Activated CD4-positive, alpha-beta T cell treated with anti-CD3 and anti-CD28 coated beads, Interleukin-2, amount 10 ng/mL, durations not matched to agents 24 days and 14 days (primary cell): ENCODE measurements at places on chromosomes 5 and 9.
A peak's percentile ranks its signal among the peaks of the same experiment; 100 is the strongest.

DNA sequence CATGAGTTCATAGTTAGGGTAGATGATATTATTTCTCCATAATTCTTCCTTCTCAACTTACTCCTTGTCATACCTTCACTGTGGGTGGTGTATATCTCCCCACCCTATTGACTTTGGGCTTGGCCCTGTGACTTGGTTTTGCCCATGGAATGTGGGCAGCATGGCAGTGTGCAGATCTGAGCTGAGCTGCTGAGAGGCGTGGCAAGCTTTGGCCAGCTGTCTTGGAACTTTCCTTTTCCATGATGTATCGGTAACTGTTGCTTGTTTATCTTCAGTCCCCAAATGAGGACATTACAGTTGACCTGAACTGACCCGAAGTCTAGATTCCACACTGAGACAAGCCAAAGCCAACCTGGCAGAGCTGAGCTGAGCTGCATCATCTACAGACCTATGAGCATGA, 70.4 kb downstream of the RALGPS1 start:
- DNase-seq, result no peak

GRCh38 chr5:170426149-170426767, 37.1 kb upstream of the KCNMB1 start:
- no peak for DNase-seq

DNA sequence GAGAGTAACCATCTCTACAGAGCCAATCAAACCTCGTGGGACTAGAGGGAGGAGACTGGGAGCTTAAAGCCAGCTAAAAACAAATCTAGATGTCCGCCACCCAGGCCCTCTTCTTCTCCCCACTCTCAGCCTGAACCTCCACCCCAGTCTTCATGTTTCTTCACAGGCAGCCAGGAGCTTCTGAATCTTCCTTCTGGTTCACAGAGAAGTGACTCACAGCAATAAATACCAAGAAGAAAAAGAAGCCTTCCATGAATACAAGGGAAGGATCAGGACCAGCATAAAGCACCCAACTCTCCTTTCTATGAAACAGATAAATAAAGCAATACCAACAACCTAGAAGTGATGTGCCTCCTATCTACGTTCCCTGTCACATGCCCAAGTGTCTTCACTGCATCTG, 103.3 kb upstream of the SLIT3 start:
- DNase-seq, result no peak

DNA sequence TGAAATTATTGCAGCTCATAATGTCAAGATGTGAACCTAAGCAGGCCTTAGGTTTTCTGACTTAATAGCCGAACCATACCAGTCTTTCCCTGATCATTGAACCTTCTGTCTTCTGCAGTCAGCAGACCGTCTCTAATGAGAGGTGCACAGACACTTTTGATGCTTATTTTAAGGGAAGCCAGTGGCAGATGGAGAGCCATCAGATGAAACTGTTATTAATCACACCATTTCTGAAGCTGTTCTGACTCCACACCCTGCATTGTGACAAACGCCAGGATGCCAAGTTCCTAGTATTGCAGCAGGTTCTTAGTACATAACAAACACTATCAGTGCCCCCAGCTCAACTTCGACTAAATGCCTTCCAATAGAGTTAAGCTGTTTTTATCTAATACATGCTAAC, 43.0 kb downstream of the PIK3R1 start:
- no peak for DNase-seq

GRCh38 chr9:83266331-83266665, 203.4 kb upstream of the RASEF start:
- no peak for DNase-seq

- no peak for DNase-seq
Measured at GRCh38 chr5:78726571-78726970, 78.0 kb upstream of the LHFPL2 start.

DNA sequence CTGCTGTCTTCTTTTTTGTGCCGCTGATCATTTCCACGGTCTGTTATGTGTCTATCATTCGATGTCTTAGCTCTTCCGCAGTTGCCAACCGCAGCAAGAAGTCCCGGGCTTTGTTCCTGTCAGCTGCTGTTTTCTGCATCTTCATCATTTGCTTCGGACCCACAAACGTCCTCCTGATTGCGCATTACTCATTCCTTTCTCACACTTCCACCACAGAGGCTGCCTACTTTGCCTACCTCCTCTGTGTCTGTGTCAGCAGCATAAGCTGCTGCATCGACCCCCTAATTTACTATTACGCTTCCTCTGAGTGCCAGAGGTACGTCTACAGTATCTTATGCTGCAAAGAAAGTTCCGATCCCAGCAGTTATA, 17.1 kb downstream of the F2R start:
- peak; percentile 67 for DNase-seq

- DNase-seq, result no peak
Measured at GRCh38 chr5:87755360-87755759, 342.6 kb upstream of the CCNH start.

DNA sequence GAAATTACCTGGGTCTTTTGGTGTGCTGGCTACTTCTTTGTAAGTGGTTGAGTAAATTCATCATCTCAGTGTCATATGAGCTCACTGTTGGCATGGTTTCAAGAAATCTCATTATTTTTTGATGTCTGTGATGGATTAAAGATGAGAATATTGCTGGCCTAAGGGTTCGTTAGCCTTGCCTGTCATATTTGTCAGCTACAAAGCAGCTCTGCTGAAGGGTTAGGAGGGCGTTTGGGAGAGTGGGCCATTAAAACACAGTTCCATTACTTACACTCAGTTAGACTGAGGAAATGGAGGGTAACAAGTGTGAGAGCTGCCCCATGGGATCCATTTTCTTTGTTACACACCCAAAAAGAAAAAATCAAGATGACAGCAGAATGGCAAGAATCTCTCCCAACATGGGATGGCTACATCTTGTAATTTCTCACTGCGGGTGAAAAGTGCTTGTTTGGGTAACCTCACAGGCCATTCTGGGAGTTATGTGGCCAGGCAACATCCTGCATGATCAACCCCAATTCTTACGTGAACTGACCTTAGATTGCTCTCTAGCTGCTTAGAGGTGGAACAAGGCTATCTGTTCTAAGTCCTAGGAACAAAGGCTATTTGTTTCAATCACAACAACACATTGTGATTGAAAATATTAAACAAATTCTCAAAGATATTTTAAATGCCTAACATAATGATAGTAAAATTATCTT, 609.5 kb upstream of the RGMB start:
- no peak for DNase-seq

GRCh38 chr5:93621327-93621798, 38.3 kb downstream of the NR2F1 start:
- peak; percentile 64 for DNase-seq

DNA sequence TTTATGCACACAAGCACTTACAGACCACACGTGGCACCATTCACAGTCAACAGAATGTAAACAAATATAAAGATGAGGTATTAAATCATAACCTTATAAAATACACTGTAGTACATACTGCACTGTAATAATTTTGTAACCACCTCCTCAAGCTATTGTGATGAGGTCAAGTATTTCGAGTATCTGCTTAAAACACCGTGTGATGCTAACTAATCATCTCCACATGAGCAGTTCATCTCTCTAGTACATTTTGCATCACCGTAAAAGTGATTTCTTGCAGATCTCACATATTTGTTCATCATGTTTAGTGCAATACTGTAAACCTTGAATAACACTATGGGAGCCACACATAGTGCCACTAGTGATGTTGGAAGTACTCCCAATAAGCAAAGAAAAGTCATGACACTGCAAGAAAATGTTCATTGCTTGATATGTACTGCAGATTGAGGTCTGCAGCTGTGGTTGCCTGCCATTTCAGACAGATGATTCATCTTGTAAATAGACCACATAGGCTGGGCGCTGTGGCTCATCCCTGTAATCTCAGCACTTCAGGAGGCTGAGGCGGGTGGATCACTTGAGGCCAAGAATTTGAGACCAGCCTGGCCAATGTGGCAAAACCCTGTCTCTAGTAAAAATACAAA, 44.3 kb downstream of the FOXB2 start:
- no peak for DNase-seq

GRCh38 chr9:20564650-20565049, 57.6 kb downstream of the MLLT3 start:
- no peak for DNase-seq

DNA sequence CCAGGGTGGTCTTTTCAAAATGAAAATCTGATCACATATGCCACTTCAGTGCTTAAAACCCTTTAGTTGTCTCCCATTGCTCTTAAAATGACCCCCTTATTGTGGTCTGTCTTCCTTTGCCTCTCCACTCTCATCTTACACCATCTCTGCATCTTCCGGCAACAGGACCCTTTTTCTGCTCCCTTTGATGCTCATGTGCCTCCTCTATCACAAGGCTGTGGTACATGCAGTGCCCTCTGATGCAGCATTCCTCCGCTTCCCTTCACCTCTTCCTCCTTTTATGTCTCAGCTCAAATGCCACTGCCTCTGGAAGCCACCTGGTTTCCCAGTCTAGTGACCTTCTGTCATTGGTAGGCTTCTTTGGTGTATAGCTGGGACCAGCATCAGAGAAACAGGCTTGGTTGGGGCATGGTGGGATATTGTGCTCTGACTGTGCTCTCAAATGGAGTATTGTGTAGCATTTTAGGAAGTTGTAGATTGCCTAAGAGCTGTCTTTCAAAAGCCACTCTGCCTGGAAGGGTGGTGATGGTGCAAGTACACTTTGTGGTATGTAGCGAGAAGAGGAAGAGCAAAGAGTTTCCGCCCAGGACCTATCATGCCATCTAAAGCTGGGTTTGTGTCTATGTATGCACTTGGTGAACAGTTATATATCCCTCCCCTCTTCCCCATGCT, 28.1 kb downstream of the ARHGAP26 start:
- DNase-seq, result peak; percentile 76

- DNase-seq, result no peak
Measured at GRCh38 chr5:9197881-9198260, 348.0 kb downstream of the SEMA5A start.

DNA sequence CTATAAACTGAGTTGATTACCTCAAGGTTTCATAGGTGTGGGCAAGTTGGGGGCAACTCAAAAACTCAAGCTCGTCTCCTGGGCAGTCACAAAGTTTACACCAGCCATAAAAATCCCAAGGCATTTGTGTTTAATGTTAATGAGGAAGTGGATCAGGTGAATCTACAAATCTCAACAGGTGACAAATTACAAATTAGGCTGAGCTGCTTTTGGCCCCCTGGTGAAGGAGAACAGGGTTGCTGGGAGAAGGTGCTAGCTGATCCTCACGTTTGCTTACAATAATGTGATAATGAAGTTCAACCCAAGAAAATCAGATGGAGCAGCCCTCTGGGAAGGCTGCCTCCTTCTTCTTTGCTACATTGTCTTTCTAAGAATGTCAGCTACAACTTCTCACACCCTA, 488.4 kb upstream of the DMAC1 start:
- DNase-seq, result no peak

DNA sequence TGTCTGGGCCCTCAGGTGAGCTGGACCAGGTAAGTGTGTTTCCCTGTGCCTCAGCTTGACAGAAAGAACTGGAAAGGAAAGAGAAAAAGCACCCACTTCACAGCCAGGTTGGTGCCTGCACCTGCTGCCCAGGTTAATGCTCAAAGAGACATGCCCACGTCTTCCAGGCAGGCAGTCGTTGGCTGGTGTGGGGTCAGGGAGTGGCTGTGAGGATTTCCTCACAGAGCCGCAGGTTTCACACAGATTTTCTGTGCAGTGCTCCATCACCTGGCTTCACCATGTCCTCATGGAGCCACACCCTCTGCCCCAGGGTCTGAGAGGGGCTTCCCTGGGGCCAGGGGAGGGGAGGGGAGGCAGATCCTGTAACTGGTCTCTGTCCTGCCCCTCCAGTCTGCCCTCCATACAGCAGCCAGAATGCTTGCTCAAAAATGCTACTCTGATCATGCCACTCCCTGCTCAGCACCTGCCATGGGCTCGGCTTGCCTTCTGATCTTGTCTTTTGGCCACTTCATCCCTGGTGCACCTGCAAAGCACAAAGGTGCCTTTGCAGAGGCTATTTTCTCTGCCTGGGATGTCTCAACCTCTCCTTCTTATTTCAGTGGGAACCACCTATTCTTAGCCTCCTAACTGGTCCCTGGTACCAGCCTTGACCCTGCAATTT, 82.5 kb upstream of the UBTD2 start:
- no peak for DNase-seq

DNA sequence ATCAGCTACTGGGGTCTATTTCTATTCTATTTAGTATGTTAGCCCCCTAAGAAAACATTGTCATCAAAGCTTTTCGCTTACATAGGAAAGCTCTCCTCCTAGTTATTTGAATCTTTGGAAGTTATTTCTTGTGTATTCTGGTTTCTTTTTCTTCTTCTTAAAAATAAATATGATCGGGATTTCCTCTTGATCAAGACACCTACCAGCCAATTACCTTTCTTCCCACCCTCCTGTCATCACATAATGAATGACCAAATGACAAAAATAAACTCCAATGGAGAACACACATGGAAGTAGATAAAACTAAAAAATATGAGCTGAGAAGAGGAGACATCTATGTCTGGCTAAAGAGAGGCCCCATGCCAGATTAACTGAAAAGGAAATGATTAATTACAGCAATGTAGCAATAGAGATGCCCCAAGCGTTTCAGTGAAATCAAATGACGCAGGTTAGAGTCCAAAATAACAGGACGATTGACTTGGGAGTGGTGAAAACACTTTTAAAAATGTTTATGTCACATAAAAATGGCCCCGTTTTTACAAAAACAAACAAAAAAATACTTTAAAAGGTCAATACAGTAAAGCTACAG, 59.5 kb upstream of the PCSK1 start:
- DNase-seq, result no peak

GRCh38 chr9:129879991-129880653, 44.9 kb downstream of the USP20 start:
- DNase-seq, result no peak

- DNase-seq, result no peak
Measured at GRCh38 chr5:56039985-56040384, 45.2 kb upstream of the IL6ST start.

DNA sequence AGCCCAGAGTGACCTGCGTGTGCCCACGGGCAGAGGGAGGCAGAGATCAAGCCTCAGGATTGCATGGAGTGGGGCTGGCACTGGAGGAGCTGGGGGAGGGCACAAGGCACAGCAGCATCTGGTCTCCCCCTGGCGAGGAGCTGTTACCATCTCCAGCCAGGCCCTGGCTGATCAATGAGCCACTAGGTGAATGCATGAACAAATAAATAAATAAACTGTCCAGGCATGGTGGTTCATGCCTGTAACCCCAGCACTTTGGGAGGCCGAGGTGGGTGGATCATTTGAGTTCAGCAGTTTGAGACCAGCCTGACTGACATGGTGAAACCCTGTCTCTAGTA, 14.3 kb upstream of the PSMB7 start:
- DNase-seq, result no peak

GRCh38 chr9:16848179-16848578, 22.3 kb downstream of the BNC2 start:
- DNase-seq, result no peak

DNA sequence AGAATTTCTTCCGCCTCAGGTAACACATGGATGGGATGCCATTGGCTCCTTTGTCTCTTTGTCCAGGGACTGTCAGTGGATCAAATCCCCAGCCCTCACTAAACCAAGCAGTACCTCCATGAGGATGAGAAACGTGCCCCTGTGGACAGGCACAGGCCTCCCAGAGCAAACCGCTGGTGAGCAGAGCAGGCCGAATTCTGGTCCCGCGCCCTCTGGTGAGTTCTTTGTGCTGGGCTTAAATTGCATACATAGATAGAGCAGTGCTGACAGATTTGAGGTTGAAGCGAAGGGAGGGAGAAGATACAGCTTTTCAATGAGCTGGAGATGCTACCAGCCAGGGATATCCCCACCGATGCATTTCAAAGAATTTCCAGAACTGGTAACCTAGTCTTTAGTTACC, 143.8 kb downstream of the HSD17B3 start:
- no peak for DNase-seq
